Astrocyte of the hippocampus (primary cell): ENCODE measurements at places on chromosomes 4 and X.

DNA sequence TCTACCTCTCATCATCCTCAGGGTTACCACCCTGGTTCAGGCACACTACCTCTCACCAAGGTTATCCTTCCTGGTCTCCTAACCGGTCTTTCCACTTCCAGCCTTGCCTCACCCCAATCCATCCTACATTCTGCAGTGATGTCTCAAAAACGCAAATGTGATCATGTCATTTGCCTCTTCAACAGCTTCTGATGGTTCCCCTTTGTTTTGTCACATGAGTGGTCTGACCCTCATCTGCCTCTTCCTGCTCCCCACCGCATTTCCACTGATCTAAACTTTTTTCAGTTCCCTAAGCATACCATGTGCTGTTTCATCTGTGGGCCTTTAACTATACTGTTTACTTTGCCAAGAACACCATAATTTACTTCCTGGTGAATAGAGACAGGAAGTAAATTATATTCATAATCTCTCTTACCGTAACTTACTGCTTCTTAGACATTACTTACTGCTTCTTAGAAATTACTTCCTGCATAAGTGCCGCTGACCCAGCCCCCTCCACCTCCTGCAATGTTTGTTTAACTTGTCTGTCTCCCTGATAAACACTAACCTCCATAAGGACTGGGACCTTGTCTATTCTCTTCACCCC lies 27.1 kb upstream of the NSUN7 start:
- DNase-seq = no peak

GRCh38 chr4:110193822-110194761 lies 4.3 kb downstream of the ELOVL6 start:
- DNase-seq = peak; percentile 96

- DNase-seq = peak; percentile 79
Observed at GRCh38 chrX:68894513-68895340, 65.9 kb downstream of the EFNB1 start.

GRCh38 chrX:103464774-103465117 lies 54.5 kb downstream of the RAB40A start:
- peak; percentile 86 for DNase-seq

GRCh38 chr4:99859618-99860017 lies 34.6 kb downstream of the LAMTOR3 start:
- no peak for DNase-seq
